ENCODE measurements at places on chromosomes 16 and 17.

GRCh38 chr16:11405331-11406176 is 60.3 kb downstream of the RMI2 start:
- H3K4me1 ChIP-seq = no peaks in the 10 kb centered on the region
- H3K27ac ChIP-seq = no peak overlapping the region
- peak; percentile 55 for DNase-seq

DNA sequence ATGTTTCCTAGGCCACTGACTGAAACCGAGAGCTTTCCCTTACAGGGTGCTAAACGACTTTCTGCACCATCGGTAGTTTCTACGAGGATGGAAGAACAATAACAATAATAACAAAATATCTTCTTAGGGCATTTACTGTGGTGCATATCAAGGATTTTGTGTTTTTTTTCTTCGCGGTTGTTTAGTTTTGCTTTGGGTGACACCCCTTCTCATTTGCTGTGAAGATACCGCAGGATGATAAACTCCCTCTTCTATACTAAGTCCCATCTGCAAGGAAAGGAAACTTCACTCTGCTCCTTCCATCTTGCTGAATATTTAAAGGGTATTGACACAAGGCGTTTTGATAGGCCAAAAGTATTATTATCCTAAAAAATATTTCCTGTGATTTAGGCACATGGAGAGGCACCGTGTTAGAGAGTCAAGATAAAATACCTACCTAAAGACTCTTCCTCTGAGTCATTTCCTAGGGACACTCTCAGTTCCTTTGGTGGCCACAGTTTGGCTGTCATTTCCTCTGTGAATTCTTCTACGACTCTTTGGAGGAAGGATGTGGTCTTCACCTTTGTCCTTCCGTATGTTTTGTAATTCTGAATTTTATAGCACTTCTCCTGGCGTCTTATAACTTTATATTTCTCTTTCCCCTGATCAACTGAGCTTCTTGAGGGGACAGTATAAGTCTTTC is 318.8 kb downstream of the CDH13 start:
- peaks cover 2% of the 10 kb centered on the region for H3K4me1 ChIP-seq
- no peak overlapping the region for H3K27ac ChIP-seq
- no peak for DNase-seq
- H3K36me3 ChIP-seq = no peaks in the 10 kb centered on the region
- no peak overlapping the region for H3K4me3 ChIP-seq
- no peaks in the 10 kb centered on the region for H3K27me3 ChIP-seq

- no peaks in the 10 kb centered on the region for H3K27me3 ChIP-seq
- H3K4me1 ChIP-seq = peaks cover 73% of the 10 kb centered on the region
- H3K4me3 ChIP-seq = no peak overlapping the region
- no peak overlapping the region for H3K27ac ChIP-seq
- no peak for DNase-seq
Observed at GRCh38 chr16:89374393-89374960, 115.9 kb downstream of the ANKRD11 start.

DNA sequence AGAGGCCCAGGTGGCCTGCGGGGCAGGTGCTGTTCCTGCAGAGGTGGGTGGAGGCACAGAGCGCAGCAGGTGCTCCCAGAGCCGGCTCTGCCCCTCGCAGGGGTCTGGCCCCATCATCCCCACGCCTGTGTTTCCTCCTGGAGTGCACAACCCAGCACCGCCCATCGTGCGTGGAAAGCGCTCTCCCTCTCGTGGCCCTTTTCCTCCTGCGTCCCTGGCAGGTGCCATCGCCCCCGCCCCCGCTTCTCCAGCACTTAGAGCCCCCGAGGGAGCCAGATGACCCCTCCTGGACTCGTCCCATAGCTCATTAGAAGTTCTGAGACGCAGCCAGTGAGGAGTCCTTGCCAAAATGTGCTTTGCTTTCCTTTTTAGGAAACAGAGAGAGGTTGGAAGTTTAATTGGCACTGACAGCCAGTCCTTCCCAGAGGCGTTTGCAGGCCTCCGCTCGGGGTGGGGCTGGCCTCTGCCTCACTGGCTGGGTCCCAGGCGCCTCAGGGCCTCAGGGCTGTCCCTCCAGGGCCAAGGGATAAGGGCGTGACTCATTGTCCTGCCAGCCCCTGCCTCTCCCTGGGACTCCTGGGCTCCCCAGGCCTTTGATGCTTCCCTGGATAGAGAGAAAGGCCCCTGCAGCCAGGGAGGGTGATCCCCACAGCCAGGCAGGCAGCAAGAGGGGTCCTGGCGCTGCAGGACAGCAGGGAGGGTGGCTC is 32.2 kb upstream of the CHMP6 start:
- H3K4me3 ChIP-seq = no peak overlapping the region
- H3K27ac ChIP-seq = no peak overlapping the region
- no peaks in the 10 kb centered on the region for H3K4me1 ChIP-seq
- DNase-seq = no peak

DNA sequence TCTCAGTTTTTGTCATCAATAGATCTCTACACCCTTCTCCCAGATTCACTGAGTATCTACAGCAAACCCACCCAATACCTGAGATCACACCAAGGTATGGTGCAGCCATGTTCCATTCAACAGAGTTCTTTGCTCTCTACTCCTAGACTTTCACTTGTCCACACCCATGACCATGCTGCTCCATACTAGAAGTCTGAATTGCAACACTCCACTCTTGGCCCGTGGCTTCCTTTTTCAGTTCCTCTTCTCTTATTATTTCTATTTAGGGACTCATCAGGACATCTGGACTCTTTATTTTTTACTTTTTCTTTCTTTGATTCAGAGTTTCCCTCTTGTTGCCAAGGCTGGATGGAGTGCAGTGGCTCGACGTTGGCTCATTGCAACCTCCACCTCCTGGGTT is 37.1 kb downstream of the YWHAE start:
- peaks cover 41% of the 10 kb centered on the region for H3K4me1 ChIP-seq
- peak overlapping the region; percentile 5 for H3K27ac ChIP-seq
- H3K36me3 ChIP-seq = peaks cover 49% of the 10 kb centered on the region
- peak; percentile 47 for DNase-seq
- no peak overlapping the region for H3K4me3 ChIP-seq

- H3K4me3 ChIP-seq = no peak overlapping the region
- no peaks in the 10 kb centered on the region for H3K4me1 ChIP-seq
- no peaks in the 10 kb centered on the region for H3K36me3 ChIP-seq
- no peak for DNase-seq
- no peak overlapping the region for H3K27ac ChIP-seq
Observed at GRCh38 chr17:80445007-80445725, 30.2 kb downstream of the ENDOV start.

DNA sequence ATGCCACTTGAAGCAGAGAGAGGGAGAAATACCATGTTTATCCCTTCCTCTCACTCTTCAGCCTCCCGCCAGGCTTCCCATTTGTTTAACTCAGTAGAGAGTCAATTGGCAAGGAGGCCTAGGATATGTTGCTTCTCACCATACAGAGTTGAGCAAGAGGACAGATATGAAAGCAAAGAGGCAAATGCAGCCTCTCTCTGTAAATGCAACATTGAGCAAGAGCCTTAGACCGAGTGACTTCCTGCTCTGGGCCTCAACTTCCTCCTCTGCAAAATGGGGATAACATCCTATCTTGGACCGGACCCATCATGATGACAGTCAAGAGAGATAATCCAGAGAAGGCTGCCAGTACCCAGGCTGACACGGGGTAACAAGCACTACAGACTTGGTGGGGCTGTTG is 36.8 kb downstream of the SOCS1 start:
- H3K4me1 ChIP-seq = peaks cover 25% of the 10 kb centered on the region
- no peaks in the 10 kb centered on the region for H3K36me3 ChIP-seq
- H3K27ac ChIP-seq = no peak overlapping the region
- no peak overlapping the region for H3K4me3 ChIP-seq

DNA sequence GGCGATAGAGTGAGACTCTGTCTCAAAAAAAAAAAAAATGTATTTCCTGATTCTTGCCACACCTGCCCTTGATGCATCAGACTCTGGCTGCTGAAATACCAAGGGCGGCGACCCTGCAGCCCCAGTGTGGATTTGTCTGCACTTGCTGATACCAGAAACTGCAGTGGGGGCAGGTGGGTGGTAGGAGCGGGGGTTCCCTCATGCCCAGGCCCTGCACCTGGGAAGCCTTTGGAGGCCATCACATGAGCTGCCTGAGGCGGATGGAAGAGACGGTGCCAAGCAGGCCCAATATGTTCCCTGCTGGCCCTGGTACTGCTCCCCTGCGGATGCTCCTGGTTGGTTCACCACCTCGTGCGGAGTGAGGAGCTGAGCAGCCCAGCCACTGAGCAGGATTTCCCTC is 50.6 kb downstream of the MARF1 start:
- H3K4me3 ChIP-seq = no peak overlapping the region
- peak overlapping the region; percentile 34 for H3K27ac ChIP-seq
- H3K27me3 ChIP-seq = no peaks in the 10 kb centered on the region
- peaks cover 40% of the 10 kb centered on the region for H3K36me3 ChIP-seq

- H3K27me3 ChIP-seq = no peaks in the 10 kb centered on the region
- H3K36me3 ChIP-seq = peaks cover 76% of the 10 kb centered on the region
- DNase-seq = no peak
- H3K27ac ChIP-seq = no peak overlapping the region
- H3K4me1 ChIP-seq = no peaks in the 10 kb centered on the region
- H3K4me3 ChIP-seq = no peak overlapping the region
Observed at GRCh38 chr17:60463157-60463835, 41.0 kb downstream of the CHCT1 start.

GRCh38 chr17:47267354-47267828 is 13.8 kb downstream of the ITGB3 start:
- DNase-seq = no peak
- H3K27me3 ChIP-seq = no peaks in the 10 kb centered on the region
- no peak overlapping the region for H3K27ac ChIP-seq
- no peaks in the 10 kb centered on the region for H3K4me1 ChIP-seq

DNA sequence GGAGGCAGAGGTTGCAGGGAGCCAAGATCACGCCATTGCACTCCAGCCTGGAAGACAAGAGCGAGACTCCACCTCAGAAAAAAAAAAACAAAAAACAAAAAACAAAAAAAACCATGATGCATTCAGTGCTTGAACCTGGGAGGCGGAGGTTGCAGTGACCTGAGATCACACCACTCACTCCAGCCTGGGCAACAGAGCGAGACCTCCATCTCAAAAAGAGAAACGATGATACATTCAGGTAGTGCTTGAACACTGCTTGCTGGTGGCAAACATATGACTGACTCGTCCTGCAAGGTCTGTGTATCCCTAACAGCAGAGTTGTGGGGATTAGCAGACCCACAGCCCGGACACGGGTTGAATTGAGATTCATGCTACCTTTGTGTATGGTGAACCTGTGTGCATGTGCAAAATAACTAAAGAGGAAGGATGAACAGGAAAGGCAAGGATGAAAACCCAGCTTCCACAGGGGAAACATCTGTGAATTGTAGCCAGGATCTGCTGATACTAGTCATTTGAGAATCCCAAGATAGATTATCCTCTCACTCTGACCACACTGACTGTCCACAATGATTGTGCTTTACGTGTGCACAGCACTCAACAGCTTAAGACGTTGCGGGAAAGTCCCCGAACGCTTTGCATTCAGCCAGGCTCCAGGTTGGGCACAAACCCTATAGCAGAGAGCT is 52.4 kb upstream of the MRPS23 start:
- H3K36me3 ChIP-seq = no peaks in the 10 kb centered on the region
- no peaks in the 10 kb centered on the region for H3K27me3 ChIP-seq
- no peak overlapping the region for H3K4me3 ChIP-seq
- H3K27ac ChIP-seq = no peak overlapping the region
- peaks cover 21% of the 10 kb centered on the region for H3K4me1 ChIP-seq
- no peak for DNase-seq

DNA sequence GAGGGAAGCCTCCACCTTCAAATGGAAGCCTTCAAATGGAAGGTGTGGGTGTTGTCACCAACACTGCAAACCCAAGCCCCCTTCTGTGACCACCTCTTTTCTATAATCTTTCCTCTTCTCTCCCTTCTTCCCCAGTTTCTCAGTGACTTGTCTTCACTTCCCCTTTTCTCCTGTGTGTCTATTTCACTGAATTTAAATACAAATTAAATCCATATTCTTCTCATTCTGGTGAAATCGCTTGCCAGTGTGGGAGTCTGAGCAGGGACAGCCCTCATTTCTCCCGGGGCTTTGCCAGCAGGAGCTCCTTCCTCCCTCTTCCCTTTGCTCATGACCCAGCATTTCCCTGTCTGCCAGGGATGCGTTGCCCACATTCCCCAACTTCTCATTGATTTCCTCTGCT is 6.4 kb upstream of the ITGAX start:
- H3K27ac ChIP-seq = no peak overlapping the region
- no peaks in the 10 kb centered on the region for H3K27me3 ChIP-seq
- no peak overlapping the region for H3K4me3 ChIP-seq

GRCh38 chr16:69130461-69130860 is 1.9 kb downstream of the CHTF8 start:
- DNase-seq = no peak
- H3K27me3 ChIP-seq = no peaks in the 10 kb centered on the region
- no peak overlapping the region for H3K4me3 ChIP-seq
- H3K36me3 ChIP-seq = peaks cover 14% of the 10 kb centered on the region

- H3K4me3 ChIP-seq = no peak overlapping the region
- H3K4me1 ChIP-seq = no peaks in the 10 kb centered on the region
- H3K36me3 ChIP-seq = peaks cover 59% of the 10 kb centered on the region
- no peaks in the 10 kb centered on the region for H3K27me3 ChIP-seq
Observed at GRCh38 chr16:11712122-11712521, 30.5 kb downstream of the TXNDC11 start.

- peak overlapping the region; percentile 51 for H3K27ac ChIP-seq
- peaks cover 89% of the 10 kb centered on the region for H3K4me1 ChIP-seq
- H3K27me3 ChIP-seq = no peaks in the 10 kb centered on the region
Observed at GRCh38 chr17:17120294-17120693, 78.0 kb downstream of the MPRIP start.

- no peaks in the 10 kb centered on the region for H3K36me3 ChIP-seq
- peaks cover 70% of the 10 kb centered on the region for H3K4me1 ChIP-seq
- peak; percentile 74 for DNase-seq
- H3K4me3 ChIP-seq = no peak overlapping the region
- no peak overlapping the region for H3K27ac ChIP-seq
Observed at GRCh38 chr17:47698749-47699535, 5.0 kb downstream of the TBKBP1 start.

DNA sequence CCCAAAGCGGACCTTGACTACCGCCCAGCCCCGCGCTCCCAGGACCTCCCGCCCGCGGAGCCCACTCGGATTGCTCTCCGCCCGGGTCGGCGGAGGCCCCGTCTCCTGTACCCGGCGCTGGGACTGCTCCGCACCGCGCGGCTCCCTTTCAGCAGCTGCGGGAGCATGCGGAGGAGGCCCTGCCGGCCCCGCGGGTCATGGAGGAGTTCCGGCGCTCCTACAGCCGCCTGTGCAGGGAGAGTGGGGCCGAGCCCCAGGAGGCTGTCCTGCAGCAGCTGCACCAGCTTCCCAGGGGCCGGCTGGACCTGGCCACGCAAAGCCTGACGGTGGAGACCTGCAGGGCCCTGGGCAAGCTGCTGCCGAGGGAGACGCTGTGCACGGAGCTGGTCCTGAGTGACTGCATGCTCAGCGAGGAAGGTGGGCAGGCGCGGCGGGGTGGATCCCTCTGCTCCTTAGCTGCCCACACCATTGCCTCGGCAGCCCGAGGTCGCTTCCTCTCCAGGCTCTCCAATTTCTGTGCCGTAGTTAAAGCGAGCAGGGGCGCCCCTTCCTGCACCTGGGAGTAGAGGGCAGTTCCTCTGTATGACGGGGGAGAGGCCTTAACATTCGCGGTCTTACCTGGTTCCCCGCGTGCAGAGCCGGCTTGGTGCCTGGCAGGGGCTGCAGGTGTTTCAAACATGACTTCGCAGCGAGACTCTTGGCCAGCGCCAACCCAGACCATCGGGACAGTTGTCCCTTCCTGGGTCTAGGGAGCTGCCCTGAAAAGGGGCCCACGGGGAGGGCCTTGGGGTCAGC is 539 bp downstream of the LRRC45 start:
- H3K36me3 ChIP-seq = peaks cover 5% of the 10 kb centered on the region
- no peak for DNase-seq
- H3K27ac ChIP-seq = no peak overlapping the region

All from CD4-positive, alpha-beta T cell (primary cell).